Testis (tissue), 5 donors: ENCODE measurements at places on chromosomes 6 and 20. TPM values are rescaled to one million over a fixed set of nuclear protein-coding genes. Genes with fewer than 3 reads are reported as not detected.

Gene HRH3
- total RNA-seq = 1.1 TPM

Gene NUP153
- total RNA-seq = 64.1 TPM

Gene XKR7
- 0.39 TPM for total RNA-seq

Gene MAFB
- total RNA-seq = 9.3 TPM

Gene KLC4
- total RNA-seq = 41.1 TPM

Gene TFAP2A
- 2.7 TPM for total RNA-seq

Gene NKAIN4
- 6.0 TPM for total RNA-seq

Gene FOXS1
- 4.4 TPM for total RNA-seq

Gene NR2E1
- 0.39 TPM for total RNA-seq

Gene CST5
- total RNA-seq = not detected

Gene HLA-DOA
- 1.7 TPM for total RNA-seq

Gene CALHM5
- 2.0 TPM for total RNA-seq

Gene ADA
- total RNA-seq = 10.0 TPM

Gene SYCP2L
- 6.9 TPM for total RNA-seq

Gene SLC17A1
- 1.0 TPM for total RNA-seq

Gene IL17A
- total RNA-seq = not detected

Gene PLA2G7
- 0.74 TPM for total RNA-seq

Gene ENPP4
- 21.1 TPM for total RNA-seq

Gene TPD52L1
- total RNA-seq = 20.6 TPM

Gene LY6G5C
- 8.7 TPM for total RNA-seq

Gene CRISP3
- not detected for total RNA-seq

Gene SLC52A3
- total RNA-seq = 187 TPM

Gene DAAM2
- total RNA-seq = 66.1 TPM

Gene ID1
- 128 TPM for total RNA-seq

Gene SLC13A3
- 4.1 TPM for total RNA-seq

Gene PI16
- 9.8 TPM for total RNA-seq

Gene TPBG
- 9.9 TPM for total RNA-seq

Gene DDX43
- 20.1 TPM for total RNA-seq

Gene CLVS2
- total RNA-seq = 0.19 TPM

Gene PTK6
- 0.37 TPM for total RNA-seq

Gene RAB23
- total RNA-seq = 6.0 TPM

Gene CEP85L
- total RNA-seq = 63.7 TPM

Gene CLPSL2
- total RNA-seq = not detected

Gene ABHD16B
- total RNA-seq = 20.9 TPM

Gene HLA-DPA1
- total RNA-seq = 48.9 TPM

Gene CD93
- total RNA-seq = 14.2 TPM

Gene THBD
- total RNA-seq = 65.0 TPM

Gene BANF2
- total RNA-seq = 29.5 TPM

Gene CLIC5
- total RNA-seq = 4.8 TPM

Gene SNX21
- 82.4 TPM for total RNA-seq

Gene BCKDHB
- total RNA-seq = 22.6 TPM

Gene NINL
- total RNA-seq = 33.4 TPM

Gene PFDN4
- total RNA-seq = 44.9 TPM

Gene LAMA4
- total RNA-seq = 49.2 TPM

Gene TTK
- 27.4 TPM for total RNA-seq

Gene SEL1L2
- 10.0 TPM for total RNA-seq

Gene MOCS1
- 16.8 TPM for total RNA-seq

Gene KCNK5
- 2.0 TPM for total RNA-seq

Gene CAGE1
- total RNA-seq = 5.7 TPM

Gene FUT9
- total RNA-seq = 0.24 TPM

Gene SLA2
- 0.87 TPM for total RNA-seq

Gene SYNE1
- total RNA-seq = 255 TPM

Gene KCNK16
- total RNA-seq = not detected

Gene TMC2
- total RNA-seq = 0.56 TPM

Gene BPIFA1
- not detected for total RNA-seq

Gene CYP21A2
- 0.81 TPM for total RNA-seq

Gene NUS1
- 16.6 TPM for total RNA-seq

Gene VNN1
- 0.37 TPM for total RNA-seq
